ENCODE measurements at places on chromosomes 11 and 22.

- DNase-seq = no peak
Measured at GRCh38 chr22:22983123-22983522, 87.2 kb upstream of the GNAZ start.

GRCh38 chr22:29095459-29095858, 22.6 kb downstream of the KREMEN1 start:
- no peak for DNase-seq

DNA sequence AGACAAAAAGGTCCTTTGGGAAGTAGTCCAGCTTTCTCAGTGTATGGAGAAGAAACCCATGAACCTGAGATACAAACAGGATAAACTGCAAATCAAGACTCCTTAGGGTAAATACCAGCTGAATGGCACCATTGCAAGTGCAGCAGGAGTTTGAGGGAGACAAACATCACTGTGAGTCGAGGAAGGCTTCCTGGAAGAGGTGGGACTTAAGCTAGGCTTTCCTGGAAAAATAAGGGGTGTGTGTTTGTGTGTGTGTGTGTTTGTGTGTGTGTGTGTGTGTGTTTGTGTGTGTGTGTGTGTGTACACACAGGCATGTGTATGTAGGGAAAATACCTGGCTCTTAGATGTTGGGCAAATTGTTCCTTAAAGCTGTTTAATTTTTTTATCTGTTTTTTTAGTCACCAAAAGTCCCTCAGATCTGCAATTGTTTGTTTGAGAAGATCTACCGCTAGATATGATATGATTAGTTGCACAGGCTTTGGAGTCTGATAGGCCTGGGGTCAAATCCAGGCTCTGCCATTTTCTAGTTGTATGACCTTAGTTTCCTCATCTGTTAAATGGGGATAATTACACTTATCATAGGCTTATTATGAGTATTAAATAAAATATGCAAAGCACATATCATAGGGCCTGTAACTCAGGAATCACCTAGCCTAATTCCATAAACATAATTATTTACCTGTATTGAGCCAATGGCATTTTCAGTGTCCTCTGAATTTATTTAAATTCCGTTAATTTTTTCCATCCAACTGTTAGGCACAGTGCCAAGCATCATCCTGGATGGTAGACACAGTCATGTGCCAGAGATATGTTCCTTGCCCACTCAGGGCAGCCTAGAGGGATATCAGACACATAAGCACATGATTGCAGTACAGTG, 85.6 kb upstream of the EED start:
- DNase-seq = no peak

DNA sequence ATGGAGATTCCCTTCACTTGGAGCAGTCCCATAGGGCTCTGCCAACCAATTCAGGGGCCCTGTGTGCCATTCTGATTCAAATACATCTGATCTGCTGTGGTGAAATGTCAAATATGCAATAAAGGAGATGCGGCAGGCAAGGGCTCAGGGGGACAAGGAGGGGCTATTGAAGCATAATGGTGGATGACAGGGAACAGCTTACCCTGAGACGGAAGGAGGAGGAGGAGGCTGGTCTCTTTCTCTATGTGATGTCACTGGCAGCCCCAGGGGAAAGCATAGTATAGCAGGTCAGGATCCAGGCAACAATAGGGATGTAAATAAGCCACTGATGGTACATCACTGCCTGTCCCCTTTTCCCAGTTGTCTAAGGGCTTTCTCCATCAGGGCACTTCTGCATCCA, 350.9 kb upstream of the SYN3 start:
- no peak for DNase-seq

- no peak for DNase-seq
Measured at GRCh38 chr11:12862696-12863469, 146.2 kb upstream of the RASSF10 start.

DNA sequence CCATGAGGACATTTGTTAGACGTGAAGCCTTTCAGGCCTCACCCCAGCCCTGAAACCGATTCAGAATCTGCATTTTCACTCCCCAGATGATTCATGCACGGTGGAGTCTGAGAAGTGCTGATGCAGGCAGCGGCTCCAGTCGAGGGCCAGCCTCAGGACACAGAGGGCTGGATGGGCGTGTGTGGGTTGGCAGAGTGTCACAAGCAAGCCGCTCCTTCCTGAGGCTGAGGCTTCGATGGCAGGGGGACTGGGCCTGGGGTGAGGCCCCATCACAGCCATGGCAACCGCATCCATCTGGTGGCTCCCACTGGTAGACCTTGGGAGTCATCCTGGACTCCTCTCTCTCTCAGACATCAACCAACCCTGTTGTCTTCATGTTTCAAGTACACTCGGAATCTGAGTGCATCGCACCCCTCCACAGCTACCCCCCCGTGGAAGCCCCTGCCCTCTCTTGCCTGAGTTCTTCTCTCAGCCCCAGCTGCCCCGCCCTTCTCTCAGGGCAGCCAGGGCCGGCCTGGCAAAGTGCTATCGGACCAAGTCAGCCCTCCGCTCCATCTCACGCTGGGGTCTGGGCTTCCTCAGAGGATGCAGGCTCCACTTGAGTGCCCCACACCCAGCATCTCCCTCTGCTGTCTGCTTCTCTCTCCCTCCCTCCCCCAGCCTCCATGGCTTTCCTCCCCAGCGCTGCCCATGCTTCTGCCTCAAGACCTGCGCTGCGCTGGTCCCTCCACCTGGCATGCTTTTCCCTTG, 10.6 kb downstream of the KCNC1 start:
- no peak for DNase-seq

GRCh38 chr11:1112351-1113191, 37.9 kb downstream of the MUC2 start:
- no peak for DNase-seq

DNA sequence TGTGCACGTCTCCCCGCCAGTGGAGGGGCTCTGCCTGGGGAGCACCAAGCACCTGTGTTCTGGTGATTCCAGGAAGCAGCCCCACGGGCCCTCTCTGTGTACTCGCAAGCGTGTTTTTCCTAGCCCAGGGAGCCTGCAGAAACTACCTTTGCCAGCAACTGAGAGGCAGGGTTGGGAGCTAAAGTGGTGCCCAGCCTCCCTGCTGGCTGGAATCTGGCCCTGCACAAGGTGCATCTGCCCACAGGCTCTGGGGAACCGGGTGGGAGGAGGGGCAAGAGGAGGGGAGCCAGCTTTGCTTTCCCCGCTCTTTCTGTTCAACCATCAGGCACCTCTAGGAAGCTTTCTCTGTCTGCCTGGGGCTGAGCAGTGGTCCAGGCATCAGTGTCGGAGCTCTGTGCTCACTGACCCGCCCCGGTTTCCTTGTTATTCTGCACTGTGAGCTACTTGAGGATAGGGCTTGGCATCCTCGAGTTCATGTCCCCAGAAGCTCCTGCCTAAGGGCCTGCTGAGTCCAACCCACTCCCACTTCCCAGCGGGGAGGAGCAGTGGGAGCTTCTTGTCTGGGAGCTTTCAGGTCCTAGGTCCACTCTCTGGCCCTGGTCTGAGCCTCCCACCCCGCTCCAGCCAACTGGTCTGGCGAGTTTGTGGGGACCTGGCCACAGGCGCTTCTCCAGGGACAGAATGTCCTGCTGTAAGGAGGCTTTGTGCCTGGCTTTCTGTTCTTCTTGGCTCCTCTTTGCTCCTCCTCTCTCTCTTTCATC, 14.9 kb downstream of the DAGLA start:
- no peak for DNase-seq

DNA sequence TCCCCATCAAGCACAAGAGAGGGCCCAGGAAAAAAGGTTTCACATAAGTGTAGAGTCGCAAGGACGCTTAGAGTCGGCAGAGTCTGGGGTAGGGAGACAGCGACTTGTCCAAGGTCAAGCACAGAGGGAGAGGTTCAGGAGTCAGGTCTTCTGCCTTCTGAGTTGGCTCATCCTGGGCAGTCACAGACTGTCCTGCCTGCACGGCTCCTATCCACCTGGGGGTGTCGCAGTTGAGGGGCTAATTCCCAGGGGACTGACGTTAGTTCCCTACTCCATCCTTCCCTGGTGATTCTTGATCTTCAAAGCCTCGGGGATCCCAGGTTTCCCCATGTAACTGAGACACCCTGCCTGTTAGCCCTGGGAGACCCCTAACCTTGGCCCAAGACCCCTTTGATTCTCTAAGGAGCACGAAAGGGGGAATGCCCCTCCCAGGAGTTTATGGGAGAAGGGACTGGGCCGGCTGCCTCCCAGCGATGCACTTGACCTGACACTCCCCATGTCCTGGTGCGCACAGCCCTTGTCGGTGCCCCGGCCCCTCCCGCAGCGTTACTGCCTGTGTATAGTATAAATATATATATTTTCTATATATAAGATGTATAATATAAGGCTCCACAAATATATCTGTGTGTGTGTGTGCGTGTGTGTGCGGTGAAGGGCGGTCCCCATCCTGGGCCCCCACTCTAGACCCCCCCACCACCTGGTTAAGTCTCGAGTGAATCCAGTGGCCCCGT, 14.7 kb upstream of the TAB1 start:
- no peak for DNase-seq

- no peak for DNase-seq
Measured at GRCh38 chr11:19873730-19874129, 161.1 kb downstream of the NAV2 start.

GRCh38 chr11:118705791-118706545, 26.5 kb upstream of the TREH start:
- DNase-seq = no peak

- no peak for DNase-seq
Measured at GRCh38 chr22:22935546-22936157, 48.0 kb downstream of the IGLL5 start.

DNA sequence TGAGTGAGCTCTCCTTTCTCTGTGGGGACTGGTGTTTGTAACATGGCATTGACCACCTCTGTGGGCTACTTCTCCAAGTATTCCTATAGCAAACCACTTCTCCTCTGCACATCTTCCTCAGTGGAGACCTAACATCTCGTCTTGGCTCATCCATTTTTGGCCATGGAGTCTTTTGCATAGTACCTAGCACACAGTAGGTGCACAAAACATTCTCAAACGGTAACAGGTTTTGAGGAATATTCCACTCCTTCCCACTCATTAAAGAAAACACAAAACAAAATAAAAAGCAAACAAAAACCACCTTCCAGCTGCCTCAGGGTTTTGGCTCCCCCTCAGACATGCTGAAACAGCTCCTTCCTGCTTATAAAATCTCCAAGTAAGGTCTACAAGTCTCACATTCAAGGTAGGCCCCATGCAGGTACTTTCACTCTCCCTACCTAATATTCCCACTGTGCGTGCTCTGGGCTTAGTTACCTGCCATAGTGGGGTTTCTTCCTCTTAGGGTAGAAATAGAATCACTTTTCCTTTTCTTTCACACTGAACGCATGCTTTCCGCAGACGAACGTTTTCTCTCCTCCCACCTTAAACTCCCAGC, 132.4 kb downstream of the RBFOX2 start:
- DNase-seq = no peak

DNA sequence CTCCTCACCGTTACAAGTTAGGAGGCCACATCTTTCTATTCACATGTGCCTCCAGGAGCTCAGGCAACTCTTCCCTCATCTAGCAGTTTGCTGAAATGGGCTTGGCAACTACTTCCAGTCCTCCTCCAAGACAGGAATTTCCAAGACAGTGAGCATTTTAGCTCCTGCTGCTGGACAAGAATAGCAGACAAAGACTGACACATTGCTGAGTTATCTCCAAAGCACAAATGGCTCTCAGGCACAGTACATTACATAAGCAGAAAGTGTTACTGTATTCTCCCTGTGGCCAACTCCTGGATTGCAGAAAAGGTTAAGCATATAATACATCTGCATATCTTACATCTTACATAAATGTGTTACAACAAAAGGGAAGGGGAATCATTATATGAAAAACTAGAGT, 83.2 kb upstream of the POU2AF2 start:
- DNase-seq = no peak

DNA sequence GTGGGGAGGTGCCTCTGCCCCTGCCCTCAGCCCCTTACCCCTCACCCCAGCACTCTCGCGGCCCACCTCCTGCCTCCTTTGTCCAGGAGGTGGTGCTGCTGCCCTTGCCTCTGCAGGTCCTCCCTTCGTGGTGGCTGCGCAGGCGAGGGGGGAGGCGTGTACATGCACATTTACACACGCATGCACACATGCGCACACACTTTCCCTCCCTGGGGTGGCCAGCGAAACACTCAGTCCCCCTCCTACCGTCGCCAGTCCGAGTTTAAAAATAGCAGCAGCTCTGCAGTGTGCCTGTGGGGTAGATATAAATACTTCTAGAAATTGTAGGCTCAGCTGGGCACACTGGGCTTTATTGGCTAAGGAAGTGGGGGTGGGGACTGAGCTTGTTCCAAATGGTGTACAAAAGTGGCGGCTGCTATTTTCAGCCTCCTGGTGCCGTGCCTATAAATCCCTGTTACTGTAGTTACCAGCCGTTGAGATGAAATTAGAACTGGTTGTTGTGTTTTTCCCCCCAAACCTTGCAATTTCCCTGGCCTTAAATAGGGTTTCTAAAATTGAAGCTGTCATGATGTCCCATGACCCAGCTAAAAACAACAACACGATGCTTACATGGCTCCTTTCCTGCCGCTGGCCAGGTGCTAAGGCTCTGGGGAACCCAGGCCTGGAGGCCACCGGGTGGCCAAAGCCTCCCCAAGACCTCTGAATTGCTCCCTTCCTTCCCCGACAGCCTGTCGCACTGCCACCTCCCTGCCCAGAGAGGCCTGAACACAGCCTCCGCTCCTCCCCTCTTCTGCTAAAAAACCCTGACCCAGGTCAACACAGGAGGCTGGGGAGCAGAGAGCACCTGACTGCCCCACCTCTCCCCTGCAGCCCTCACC, 12.4 kb downstream of the PICK1 start:
- DNase-seq = no peak

GRCh38 chr11:78081583-78081982, 1.9 kb upstream of the NDUFC2 start:
- no peak for DNase-seq

DNA sequence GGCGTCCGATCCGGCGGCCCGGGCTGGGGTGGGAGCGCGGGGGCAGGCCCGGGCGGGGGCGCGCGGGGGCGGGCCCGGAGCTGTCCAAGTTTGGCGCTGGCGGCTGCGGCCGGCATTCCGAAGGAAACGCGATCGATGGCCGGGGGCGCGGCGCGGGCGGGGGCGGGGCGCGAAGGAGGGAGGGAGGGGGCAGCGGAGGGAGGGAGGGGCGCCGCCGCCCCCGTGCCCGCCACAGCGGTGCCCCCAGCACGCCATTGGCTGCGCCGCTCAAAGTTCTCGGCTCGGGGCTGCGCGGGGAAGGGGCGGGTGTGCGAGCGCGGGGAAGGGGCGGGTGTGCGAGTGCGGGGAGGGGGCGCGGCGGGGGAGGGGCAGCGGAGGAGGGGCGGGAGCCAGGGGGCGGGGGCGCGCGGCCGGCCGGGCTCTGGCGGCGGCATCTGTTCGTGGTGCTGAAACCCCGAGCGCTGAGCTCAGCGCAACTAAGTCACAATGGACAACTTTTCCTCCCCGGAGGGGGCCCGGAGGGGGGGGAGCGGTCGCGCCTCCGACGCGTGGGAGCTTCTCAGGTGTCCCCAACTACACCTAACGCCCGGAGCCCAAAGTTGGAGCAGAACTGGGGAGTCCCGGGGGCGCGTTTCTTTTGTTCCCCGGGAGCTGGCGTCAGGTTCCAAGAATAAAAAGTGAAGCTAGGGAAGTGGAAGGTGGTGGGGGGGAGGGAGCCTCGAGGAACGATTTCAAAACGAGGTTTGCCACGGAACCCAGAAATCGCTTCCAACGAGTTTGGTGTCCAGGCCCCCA, 2.2 kb downstream of the PHF21B start:
- DNase-seq = no peak

Data from CD4-positive, alpha-beta T cell treated with Interleukin-17A for 4 hours (primary cell).